ENCODE measurements at places on chromosomes 12 and 14.

DNA sequence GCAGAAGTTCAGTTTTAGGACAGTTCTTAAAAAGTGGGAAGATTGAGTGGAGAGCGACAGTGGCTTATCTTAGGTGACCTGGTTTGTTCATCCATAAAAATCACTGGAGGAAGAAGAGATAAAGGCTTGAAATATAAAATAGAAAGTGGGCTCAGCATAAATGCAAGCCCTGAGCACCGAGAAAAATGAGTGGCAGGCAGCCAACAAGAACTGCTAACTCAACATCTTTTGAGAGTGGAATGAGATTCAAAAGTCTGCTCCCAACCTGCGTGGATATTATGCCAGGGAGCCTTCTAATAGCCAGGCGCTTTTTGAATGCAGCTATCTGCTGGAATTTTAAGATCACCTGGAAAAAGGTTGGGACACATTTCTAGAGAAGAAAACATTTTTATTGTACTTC, 666.5 kb downstream of the FLRT2 start:
- DNase-seq = no peak

- no peak for DNase-seq
Measured at GRCh38 chr12:16670456-16671050, 64.6 kb upstream of the LMO3 start.

GRCh38 chr12:21731144-21731543, 43.4 kb downstream of the KCNJ8 start:
- DNase-seq = no peak

DNA sequence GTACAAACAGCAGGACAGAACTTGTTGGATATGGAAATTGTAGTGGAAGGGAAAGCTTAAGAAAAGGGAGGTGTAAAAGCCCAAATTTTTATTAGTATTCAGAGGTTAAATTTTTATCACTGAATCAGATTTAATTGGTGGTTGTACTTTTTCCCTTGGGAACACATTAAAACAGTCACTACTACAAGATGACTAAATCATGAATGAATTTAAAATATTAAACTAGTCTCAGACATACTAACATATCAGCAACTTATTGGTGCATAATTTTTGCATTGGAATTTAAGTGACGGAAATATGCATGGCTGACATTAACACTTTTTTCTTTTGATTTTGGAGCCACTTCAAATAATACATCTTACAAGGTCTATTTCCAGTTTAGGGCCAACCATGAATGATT, 27.6 kb downstream of the SAMD4A start:
- DNase-seq = no peak

Measured in NCI-H1436 treated with DMSO at 0.1 percent for 48 hours (cell line).